DMS79 treated with DMSO at 0.1 percent for 48 hours (cell line): ENCODE measurements at places on chromosomes 12 and 14.
A peak's percentile ranks its signal among the peaks of the same experiment; 100 is the strongest.

DNA sequence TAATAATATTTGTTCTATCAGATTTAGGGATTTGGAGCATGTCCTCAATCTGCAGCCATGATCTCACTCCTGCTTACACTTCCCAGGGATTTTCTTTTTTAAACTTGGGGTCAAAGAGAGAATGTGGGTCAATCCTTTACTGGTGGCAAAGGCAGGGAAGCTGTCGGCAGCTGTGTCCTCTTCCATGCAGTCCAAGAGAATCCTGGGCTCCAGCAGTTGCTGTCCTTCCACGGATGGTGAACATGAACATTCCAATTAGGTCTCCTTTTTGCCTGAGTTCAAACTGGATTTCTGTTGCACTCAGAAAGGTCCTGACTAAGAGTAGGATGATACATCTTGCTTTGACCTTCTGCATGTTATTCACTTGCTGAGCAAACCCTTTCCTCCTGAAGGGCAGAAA is 73.9 kb downstream of the ARL6IP4 start:
- no peak for DNase-seq

DNA sequence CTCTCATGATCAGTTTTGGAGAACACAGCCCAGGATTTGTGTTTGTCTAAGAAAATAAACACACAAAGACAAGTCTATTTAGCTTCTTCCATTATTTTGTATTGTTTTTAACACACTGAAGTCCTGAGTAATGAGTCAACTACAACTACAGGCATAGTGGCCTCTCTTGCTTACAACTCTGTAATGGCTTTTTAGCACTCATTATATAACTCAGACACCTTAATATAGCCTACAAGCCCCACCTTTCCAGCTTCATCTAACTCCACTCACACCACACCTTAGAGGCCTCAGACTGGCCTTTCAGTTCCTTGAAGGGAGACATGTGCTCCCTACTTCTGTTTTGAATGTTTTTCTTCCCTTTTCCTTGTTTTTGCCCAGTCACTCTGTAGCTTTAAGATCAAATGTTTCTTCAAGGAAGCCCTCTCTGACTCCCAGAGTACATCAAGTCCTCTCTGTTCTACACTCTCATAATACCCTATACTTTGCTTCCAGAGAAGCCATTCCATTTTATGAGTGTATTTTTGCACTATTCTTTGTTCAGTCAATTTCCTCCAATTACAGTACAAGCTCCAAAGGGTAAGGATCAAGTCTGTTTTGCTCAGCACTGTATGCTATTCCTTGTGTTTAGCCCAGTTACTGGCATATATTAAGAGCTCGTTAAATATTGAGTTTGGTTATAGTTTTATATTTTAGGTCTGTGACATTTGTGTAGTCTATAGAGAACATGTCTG is 233.6 kb upstream of the ARHGAP5 start:
- DNase-seq: no peak

- no peak for DNase-seq
Observed at GRCh38 chr12:93970900-93971688, 177.3 kb upstream of the PLXNC1 start.

DNA sequence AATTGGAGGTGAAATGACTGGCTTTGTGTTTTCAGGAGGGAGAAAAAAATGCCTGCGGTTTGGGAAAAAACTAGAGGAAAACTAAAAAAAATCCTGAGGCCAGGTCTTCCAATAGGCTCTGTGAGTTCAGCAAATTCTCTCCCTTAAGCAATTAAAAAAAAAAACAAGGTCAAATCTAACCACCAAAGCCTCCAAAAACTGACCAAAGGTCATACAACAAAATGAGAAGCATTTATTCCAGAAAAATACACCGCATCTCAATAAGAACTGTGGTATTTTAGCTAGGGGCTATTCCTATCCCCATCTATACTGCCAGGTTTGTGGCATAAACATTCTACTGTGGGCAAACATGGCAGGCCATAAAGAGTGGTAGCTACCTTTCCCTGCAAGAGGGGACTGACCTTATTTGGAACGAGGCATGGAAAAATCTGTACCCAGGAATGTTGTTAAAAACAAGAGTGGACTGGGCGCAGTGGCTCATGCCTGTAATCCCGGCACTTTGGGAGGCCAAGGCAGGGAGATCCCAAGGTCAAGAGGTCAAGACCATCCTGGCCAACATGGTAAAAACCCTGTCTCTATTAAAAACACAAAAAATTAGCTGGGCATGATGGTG is 60.0 kb downstream of the LRP6 start:
- no peak for DNase-seq

DNA sequence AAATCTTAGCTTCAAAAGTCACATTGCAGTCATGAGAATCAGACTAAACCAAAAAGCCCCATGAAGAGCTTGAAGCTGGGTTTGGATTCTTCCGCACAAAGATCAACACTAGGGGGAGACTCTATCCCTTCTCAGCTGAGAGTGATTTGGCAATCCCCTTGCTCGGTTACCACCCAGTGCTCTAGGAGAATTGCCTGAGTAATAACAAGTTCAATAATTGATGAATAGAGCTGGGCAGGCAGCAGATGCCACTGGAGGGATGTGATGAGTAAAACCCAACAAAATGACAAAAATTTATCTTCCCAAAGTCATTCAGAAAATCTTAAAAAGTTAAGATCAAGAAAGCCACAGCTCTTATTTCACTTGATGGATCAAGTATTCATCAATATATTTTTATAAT is 185.6 kb upstream of the ARID2 start:
- DNase-seq: peak; percentile 60

DNA sequence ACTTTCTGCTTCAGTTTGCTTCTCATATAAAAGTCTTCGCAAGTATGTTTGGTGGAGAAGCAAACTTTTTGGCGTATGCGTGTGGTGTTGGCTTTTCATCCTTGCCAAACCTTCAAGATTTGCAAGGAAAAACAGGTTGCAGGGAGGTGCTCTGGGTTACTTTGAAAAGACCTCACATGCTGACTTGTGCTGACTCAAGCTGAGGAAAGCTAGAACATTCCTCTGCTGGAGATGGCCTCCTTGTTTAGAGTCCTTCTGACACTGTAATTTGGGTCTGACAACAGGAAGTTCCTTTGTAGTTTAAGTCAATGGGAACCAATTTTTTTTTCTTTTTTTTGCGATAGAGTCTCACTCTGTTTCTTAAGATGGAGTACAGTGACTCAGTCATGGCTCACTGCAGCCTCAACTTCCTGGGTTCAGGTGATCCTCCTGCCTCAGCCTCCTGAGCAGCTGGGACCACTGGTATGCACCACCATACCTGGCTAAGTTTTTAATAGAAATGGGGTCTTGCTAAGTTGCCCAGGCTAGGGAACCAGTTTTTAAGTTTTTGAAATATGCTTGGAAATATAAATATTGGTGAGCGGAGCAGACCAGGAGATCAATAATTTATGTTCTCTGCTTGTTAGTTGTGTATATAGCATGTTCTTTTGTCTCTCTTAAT is 2.6 kb upstream of the ACACB start:
- DNase-seq: no peak

DNA sequence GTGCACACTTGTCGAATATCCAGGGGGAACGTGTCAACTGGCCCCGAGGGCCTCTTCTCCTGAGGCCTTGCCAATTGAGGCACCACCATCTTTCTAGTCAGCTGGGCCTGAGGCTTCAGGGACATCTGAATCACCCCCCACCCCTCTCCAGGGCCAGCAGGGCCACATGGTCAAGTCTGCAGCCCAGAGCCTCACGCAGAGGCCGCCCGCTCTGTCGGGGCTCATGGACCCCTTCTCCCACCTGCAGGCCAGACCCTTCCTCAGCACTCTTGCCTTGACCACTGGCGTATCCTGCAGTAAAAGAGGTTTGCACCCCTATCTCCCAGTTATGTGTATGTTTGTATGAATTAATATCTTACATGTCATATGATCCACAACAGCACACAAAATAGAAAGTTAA is 182.3 kb downstream of the CALM1 start:
- no peak for DNase-seq

DNA sequence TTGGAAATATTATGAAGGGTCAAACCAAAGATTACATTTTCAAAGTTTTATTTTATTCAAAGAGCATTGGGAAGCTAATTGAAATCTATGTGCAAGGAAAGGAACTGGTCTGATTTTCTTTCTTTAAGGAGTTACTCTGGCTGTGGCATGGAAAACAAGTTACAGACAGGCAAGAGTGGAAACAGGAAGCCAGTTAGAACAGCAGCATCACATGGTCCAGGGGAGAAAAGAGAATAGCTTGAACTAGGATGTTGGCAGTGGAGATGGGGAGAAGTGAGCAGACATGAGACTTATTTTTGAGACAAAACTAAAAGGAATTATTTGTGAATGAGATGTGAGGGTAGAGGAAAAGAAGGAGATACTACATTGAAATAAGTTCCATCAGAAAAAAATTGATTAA is 3.4 kb downstream of the OR11G2 start:
- DNase-seq: no peak
